ENCODE measurements at places on chromosomes 2 and 18.

DNA sequence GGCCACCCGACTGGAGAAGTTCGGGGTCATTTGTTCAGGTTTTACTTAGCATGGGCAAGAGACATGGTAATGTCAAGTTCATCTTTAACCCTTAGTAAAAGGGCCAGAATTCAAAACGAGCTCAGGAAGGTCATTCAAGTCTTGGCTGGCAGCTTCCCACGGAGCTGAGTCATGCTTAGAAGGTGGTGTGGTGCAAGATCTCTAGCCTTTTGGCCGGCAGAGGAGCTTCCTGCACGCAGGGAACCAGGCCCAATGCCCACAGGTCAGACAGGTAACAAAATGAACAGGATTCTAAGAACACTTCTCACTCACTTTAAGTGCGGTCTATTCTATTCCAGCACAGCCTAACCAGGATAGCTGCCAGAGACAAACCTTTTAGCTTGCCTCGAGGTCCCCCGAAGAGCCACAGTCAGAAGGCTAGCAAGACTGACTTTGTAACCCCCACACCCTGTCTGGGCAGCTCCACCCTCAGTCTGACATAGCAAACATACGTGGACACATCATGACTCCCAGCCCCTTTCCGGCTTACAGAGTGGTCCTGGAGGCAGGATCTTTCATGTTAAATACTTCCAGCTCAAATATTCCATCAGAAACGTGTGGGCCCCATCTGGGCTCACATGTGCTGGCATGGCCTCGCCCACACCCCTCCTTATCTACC is 292.7 kb downstream of the BCL11A start:
- DNase-seq, result peak; percentile 25

DNA sequence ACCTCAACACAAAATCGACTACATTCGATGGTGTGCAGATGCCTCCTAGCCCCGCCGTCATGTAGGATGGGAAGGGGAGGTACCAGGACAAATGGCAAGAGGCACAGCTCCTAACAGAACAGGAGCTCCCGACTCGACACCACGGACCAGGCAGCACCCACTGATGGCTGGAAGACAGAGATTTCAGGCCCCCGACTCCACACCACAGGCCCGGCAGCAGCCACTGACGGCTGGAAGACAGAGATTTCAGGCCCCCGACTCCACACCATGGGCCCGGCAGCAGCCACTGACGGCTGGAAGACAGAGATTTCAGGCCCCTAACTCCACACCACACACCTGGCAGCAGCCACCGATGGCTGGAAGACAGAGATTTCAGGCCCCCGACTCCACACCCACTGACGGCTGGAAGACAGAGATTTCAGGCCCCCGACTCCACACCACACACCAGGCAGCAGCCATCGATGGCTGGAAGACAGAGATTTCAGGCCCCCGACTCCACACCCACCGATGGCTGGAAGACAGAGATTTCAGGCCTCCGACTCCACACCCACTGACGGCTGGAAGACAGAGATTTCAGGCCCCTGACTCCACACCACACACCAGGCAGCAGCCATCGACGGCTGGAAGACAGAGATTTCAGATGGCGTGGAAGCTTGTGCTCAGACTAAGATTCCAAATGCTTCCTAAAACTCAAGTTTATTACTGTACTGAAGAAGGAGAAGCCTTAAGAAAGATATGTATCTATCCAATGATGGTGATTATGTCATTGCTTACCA is 135.5 kb downstream of the EIPR1 start:
- no peak for DNase-seq

DNA sequence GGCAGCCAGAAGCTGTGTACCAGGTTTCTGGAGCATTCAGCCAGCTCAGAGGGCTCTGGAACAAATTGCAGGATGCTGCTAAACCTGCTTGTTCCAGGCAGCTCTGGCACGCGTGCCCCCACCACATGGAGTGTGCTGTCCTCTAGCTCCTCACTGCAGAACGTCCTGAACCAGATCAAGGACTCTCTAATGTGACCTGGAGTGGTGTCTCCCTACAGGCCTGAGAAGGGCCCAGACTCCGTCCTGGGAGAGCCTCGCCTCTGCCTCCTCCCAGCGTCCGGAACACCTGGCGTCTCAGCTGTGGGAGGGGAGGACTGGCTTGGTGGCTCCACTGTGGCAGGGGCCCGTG is 115.6 kb upstream of the GPC1 start:
- no peak for DNase-seq

- no peak for DNase-seq
These were observed 161.2 kb upstream of the XIRP2 start for GRCh38 chr2:166727095-166727494.

- DNase-seq, result no peak
These were observed 216.5 kb downstream of the KLHL29 start for GRCh38 chr2:23601301-23601965.

- DNase-seq, result no peak
These were observed 226.7 kb upstream of the KLHL29 start for GRCh38 chr2:23158306-23158705.

GRCh38 chr2:62736899-62737559 is 31.5 kb downstream of the EHBP1 start:
- DNase-seq, result no peak

DNA sequence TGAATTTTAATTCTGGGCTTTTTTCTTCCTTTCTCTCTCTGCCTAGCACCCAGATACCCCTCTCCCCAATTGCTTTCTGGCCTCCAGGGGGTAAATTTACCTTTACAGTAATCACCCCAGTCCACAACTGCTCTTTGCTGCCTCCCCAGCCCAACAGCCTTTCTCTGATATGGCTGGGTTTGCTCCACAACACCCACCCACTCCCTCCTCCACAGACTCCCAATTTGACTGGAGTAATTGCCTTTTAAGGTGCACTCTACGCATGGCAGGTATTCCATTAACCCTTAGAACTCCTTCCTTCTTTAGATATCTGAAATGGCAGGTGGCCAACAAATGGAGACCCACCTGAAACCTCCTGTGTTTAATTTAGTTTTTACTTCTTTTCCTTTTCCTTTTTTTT is 3.6 kb downstream of the CELF4 start:
- no peak for DNase-seq

DNA sequence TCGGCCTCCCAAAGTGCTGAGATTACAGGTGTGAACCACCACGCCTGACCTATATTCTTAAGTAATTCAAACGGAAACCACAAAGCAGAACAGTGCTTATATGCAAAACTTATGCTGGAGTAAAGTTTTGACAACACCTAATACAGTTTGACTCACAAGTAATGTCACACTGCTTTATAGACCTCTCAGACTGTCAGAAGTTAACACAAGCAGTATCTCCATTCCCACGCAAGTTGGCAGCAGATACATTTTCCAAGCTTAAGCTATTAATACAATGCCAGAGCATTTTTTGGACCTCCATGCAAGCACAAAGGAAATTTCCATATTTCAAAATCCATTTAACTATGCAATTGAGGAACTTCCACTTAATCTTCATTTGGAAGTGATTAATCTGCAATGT is 21.0 kb upstream of the SANBR start:
- DNase-seq, result no peak

- DNase-seq, result no peak
These were observed 384.6 kb downstream of the STK39 start for GRCh38 chr2:167862782-167863181.

DNA sequence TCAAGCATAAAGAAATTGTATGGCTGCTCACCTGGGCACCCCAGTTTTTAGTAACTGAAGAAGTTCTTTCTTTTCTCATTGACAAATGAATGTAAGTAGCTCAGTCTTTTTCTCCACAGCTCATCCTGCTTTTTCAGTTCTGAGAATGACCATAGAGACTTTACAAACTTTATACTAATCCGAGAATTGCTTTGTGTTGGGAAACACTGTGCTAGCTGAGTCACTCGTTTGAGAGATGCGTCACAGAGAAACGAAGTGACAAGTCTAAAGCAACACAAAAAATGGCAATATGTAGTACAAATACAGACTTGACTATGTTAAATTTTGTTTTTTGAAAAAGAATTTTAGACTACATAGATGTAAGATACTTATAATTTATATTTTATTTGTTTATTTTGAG is 9.0 kb downstream of the LRRTM4 start:
- DNase-seq, result peak; percentile 63

DNA sequence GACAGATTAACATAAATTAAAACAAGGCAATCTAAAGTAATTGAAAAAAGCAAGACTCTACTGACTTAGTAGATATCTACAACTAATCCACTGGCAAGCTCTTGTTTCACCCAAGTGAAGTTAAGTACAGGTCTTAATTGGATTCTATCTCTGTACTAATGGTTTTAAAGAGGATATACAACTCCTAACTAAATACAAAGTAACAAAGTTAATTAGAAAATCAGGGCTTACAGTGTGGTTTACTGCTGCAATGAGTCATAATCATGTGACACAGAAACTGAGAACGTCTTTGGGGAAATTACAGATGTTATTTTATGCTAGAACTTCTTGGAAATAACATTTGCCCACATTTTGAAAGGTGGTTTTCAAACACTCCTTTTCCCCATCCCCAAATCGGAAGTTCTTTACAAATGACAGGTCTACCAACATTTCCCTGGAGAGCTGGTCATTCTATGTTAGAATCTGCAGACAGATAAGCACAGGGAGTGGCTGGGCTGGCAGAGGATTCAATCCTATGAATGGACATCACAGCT is 245.3 kb downstream of the STK39 start:
- DNase-seq, result no peak

DNA sequence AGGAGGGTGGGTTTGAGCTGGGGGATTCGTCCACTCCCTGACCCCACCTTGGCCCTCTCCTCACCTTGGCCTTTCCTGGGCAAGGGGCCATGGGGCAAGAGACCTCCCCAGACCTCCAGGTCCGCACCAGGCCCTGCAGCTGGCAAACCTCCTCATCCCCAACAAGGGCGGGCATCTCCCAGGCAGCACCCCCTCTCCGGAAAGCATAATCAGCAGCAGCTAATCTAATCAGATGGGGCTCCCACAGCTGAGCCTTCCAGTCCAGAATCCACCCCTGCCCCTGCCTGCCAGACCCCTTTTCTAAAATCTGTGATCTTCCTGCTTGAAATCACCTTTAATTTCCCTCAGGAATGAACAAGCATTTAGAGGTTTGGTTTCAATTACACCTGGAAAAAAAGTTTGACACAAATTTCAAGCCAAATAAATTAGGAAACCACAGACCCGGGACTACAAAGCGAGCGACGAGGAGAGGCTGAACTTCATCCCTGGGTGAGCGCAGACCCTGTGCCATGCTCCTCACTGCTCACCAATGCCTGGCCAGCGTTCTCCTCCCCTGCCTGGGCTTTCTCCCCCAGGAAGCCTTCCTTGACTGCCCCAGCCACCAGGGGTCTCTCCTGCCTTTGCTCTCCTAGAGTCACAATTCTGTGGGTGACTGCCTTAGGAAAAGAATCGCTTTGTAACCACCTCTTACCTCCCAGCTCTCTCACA is 143.0 kb upstream of the MYCN start:
- DNase-seq, result no peak

- no peak for DNase-seq
These were observed 386 bp upstream of the YIPF4 start for GRCh38 chr2:32277363-32277673.
